ENCODE measurements at places on chromosomes 1 and 21.

DNA sequence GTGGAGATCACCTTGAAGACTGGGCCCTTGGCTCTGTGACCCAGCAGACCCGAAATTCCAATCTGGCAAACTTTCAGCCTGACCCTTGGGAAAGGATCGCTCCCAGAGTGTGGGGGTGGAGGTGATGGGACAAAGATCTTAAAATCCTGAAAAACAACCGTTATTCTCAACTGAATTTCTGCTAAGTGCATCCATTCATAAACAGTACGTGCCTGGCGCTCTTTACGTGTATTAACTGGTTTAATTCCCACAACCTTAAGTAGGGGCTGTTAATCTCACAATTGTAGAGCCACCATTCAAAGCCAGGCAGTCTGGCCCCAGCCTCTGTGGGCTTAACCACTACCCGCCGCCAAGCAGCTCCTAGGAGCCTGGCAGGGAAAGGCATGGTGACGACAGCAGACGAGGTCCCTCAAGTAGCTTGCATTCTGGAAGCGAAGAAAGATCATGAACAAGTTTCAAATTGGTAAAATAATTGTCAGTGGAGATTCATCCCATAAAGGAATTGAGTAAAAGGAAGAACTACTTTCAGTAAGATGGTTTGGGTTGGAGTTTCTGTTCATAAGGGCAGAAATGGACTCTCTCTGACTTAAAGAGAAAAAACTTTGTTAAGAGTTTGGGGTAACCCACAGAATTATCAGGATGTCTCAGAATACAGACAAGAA, 11.4 kb upstream of the RGS16 start:
- no peak for DNase-seq

DNA sequence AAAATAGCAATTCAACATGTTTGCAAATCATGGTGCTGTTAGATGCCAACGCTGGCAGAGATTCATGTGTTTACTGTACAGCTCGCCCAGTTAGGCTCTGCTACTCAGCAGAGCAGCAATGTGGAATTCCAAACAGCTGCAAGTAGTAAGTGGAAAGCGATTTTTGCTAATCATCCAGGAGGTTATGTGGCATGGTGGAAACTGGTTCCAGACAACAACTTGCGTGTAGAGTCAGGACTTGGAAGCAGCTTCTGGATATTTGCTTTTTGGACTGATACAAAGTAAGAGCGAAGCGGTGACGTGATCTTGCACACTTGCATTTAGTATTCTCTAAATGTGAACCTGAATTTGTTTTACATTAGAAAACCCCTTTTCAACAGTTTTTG, 27.1 kb upstream of the HHAT start:
- DNase-seq, result no peak

DNA sequence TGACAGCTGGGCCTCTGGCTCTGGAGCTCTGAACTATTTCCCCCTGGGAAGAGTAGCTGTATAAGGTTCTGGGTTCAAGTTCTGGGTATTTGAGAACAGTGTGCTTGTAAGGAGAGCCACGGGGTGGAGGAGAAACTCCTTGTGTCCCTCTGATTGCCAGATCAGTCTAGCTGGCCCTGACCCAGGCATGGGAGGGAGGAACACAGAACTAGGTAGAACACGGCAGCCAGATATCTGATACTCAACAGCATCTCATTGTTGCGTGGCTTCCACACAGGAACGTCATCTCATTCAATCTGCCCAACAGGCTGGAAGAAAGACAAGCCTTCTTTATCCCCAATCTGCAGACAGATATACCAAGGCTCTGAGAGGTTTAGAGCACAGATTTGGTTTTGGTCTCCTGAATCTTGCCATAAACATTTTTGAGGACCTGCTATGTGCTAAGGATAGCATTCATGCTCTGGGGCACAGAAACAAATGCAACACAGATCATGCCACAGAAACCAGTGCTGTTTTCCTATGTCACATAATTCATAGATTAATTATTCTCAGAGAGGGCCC, 83.8 kb downstream of the PLXNA2 start:
- DNase-seq, result no peak

DNA sequence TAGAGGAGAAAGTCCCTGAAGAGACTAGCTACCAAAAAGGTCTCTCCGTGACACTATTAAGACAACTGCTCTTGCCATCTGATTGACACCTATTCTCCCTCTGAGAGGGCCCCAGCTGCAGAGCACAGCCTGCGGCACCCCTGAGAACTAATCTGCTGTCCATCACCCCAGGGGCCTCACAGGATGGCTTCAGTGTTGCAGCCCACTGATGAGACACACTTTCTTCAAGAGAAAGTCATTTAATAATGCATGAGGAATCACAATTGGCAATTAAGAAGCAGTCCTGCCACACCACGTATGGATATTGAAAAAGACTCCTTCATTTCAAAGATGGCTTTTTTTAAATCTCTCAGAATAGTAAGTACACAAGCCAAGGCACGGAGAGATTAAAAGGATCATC, 48.9 kb downstream of the CAPN8 start:
- no peak for DNase-seq

DNA sequence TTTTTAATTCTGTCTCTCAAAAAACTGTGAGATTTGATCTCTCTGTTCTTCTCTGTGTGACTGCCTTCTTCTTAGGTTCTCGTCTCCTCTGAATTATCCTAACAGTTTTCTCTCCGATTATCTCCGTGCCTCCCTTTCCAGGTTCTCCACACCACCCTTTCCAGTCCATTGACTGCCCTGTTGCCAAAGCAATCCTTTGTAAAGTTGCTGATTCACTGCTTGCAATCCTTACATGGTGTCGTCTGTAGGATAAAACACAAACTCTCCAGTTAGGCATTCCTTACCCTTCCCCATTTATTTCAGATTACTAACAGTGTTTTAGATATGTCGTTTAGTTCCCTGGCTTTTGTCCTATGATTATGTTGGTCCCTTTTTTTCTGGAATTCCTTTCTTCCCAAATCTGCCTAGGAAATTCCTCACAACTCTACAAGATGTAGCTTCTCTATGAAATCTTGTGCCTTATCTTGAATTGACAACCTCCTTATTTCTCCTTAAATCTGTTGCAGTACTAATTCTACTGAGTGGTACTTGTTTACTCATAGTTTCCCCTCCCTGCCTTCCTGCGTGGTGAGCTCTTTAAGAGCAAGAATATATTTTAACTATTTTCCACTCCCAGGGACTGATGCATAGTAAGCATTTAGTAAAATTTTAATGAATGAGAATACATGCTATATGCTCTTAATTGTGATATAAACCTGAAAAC, 22.3 kb downstream of the RCOR3 start:
- DNase-seq, result no peak

GRCh38 chr1:214658785-214659184, 55.8 kb downstream of the CENPF start:
- DNase-seq, result no peak

DNA sequence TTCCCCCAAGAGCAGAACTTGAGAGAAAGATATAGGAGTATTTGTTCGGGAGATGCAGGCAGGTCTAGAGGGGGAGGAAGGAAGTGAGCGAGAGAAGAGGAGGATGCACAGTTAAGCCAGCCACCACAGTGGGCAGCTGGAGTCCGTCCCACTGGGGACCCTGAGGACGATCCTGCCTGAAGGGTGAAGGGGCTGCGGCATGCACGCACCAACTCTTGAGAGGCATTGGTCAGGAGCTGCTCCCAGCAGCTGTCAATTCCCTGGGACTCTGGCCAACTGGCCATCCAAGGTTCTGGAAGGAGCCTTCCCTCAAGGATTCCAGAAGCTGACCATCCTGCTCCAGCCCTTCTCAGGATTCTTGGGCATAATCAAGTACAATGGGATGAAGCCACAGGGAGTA, 246.9 kb downstream of the MATN1 start:
- no peak for DNase-seq

GRCh38 chr1:17229379-17229778, 19.5 kb upstream of the PADI3 start:
- no peak for DNase-seq

GRCh38 chr1:40857737-40858136, 4.4 kb downstream of the CITED4 start:
- DNase-seq, result no peak

DNA sequence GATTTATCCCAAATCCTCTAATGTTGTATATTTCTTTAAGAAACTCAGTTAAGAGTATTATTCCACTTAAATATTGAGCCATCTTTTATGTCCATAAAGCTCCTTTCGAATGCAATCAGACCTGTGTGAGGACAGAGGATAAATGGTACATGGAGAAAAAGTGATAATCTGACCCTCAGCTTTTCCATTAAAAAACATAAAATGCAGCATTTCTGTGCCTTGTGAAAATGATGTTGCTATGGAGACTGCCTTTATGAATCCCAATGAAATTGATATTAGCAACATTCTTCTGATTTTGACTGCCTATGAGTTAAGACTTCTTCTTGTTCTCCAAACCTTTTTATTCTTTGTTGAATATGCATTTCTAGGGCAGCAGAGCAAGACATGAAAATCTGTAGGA, 44.1 kb upstream of the CYYR1 start:
- no peak for DNase-seq

DNA sequence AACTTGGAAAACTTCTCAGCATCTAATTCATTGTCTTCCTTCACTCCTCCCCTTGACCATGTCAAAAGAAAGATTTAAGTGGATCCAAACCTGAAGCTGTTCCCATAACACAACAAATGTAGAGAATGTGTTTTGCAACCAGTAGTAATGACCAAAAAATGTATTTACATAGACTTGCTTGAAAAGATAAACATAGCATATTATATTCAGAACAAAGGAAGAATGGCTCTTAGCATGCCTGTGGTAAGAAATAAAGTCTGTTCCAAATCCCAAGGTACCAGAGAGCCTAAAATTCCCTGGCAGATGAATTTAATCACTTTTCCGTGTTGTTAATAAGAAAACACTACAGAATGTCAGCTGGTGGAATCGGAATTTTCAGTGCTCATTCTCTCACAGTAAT, 36.8 kb downstream of the FMO3 start:
- no peak for DNase-seq

DNA sequence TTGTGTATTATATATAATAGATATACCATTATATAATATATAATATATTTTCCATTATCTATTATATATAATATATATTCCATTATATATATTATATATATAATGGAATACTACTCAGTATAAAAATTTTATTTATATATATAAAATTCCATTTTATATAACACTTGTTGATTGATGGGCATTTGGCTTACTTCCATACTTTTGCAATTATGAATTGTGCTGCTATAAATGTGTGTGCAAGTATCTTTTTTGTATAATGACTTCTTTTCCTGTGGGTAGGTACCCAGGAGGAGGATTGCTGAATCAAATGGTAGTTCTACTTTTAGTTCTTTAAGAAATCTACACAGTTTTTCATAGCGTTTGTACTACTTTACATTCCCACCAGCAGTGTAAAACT, 1211.1 kb downstream of the NCAM2 start:
- DNase-seq, result no peak

GRCh38 chr1:183476081-183476480, 3.8 kb downstream of the SMG7 start:
- no peak for DNase-seq

GRCh38 chr1:152537496-152537895, 23.2 kb downstream of the CRCT1 start:
- no peak for DNase-seq

- DNase-seq, result no peak
These were observed 9.1 kb upstream of the ATP5PO start for GRCh38 chr21:33924766-33925100.

- DNase-seq, result no peak
These were observed 463.0 kb downstream of the SIPA1L2 start for GRCh38 chr1:232166942-232167341.

DNA sequence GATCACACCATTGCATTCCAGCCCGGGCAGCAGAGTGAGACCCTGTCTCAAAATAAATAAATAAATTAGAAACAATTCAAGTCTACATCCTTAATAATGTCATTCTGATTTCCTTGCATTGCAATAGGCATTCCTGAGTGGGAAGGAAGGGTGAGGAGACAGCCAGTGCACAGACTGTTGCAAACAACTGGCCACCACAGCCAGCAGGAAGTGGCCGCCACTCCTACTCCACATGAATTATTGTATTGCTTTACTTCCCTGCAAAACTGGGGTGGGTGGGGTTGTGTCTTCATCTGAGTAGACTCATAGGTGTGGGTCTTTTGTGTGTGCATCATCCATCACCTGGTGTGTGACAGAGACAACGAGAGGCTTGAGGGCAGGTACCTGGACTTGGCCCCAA, 60.1 kb downstream of the OPTC start:
- DNase-seq, result no peak

GRCh38 chr1:229296541-229296941, 25.6 kb downstream of the RAB4A start:
- DNase-seq, result no peak

DNA sequence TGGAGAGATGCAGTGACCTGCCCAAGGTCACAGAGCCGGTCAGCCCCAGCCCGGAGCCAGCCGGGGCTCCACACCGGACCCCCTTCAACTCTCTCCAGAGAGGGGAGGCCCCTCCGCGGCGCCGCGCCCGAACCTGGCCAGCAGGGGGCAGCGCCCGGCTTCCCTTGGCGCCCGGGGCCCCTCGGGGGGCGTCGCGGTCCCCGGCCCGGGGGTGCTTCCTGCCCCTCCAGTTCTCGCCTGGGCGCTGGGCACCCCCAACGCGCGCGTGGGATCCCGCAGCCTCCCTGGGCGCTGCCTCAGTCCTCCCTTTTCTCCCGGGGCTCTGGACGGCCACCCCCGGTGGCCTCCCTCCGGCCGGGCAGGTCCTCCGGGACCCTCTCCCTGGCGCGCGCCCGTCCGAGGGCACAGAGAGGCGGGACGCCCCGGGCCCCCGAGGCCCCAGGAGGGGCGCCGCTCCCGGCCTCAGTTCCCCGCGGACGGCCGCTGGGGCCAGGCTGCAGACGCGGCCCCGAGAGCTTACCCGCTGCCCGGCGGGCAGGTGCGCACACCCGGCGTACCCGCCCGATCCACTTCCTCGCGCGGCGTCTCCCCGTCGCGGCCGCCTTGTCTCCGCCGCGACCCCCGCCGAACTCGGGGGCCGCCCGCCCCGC, 406 bp downstream of the HTR1D start:
- DNase-seq, result no peak

- no peak for DNase-seq
These were observed 6.8 kb downstream of the NCF2 start for GRCh38 chr1:183583466-183583865.

- DNase-seq, result no peak
These were observed 22.6 kb downstream of the TMEM51 start for GRCh38 chr1:15176120-15176519.

DNA sequence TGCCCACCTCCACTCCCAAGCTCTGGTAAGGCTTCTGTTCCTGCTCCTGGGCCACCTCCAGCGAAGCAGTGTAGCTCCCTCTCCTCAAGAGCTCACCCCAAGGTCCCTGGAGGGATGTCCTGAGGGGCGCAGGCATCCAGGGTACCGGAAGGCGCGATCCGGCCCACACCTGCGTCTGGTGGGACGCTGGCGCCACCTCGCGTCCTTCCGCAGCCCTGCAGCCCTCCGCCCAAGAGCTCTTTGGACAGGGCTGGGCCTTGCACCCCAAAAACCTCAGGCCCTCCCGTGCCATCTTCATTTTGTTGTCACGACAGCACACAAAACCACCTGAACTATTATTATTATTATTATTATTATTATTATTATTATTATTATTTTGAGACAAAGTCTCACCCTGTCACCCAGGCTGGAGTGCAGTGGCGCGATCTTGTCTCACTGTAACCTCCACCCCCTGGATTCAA, 49.2 kb upstream of the PAX7 start:
- DNase-seq, result no peak

- DNase-seq, result no peak
These were observed 64.1 kb downstream of the KIFAP3 start for GRCh38 chr1:170010443-170010842.

Measured in stimulated activated CD8-positive, alpha-beta memory T cell treated with anti-CD3 and anti-CD28 coated beads, Interleukin-12 subunit alpha, Interleukin-12 subunit beta, amount 100 ng/mL, for 4 hours (primary cell).